ENCODE measurements at places on chromosomes 1 and 21.
A peak's percentile ranks its signal among the peaks of the same experiment; 100 is the strongest.

GRCh38 chr1:117076648-117077047 is 16.5 kb downstream of the TTF2 start:
- DNase-seq: no peak

- no peak for DNase-seq
These were observed 63.6 kb upstream of the ZC3H12A start for GRCh38 chr1:37410815-37411214.

- no peak for DNase-seq
These were observed 332.8 kb downstream of the KCTD3 start for GRCh38 chr1:215899901-215900300.

DNA sequence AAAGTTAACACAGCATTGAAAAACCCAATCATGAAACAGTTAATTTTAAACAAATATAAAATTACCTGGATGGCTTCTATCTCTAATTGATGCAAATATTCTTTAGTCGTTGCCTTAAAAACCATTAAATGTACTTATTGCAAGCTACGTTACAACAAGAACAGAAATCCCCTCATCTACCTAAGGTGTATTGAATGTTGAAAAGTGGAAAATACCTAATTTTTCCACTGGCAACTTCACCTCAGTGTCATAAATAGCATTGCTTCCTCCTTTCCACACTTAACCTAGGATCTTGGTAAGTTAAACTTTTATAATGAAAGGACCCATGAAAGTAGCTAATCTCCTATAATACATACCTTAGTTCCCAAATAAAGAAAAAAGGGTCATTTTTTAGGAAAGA is 5.4 kb downstream of the GADD45A start:
- no peak for DNase-seq

DNA sequence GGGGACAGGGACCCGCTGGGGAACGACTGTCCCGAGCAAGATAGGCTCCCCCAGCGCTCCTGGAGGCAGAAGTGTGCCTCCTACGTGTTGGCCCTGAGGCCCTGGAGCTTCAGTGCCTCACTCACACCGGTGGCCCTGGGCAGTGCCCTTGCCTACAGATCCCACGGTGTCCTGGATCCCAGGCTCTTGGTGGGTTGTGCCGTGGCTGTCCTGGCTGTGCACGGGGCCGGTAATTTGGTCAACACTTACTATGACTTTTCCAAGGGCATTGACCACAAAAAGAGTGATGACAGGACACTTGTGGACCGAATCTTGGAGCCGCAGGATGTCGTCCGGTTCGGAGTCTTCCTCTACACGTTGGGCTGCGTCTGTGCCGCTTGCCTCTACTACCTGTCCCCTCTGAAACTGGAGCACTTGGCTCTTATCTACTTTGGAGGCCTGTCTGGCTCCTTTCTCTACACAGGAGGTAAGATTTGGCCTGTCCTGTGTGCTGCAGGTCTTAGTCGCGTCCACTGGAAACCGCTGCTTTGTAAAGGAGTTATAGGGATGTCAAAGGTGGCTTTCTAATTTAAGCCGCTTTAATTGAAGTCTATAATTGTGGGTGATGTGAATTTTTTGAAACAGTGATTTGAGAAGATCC is 717 bp downstream of the UBIAD1 start:
- no peak for DNase-seq

GRCh38 chr1:187383366-187383765 is 554.6 kb downstream of the PLA2G4A start:
- DNase-seq: no peak

- peak; percentile 38 for DNase-seq
These were observed 20.6 kb upstream of the SH3D21 start for GRCh38 chr1:36285443-36286101.

DNA sequence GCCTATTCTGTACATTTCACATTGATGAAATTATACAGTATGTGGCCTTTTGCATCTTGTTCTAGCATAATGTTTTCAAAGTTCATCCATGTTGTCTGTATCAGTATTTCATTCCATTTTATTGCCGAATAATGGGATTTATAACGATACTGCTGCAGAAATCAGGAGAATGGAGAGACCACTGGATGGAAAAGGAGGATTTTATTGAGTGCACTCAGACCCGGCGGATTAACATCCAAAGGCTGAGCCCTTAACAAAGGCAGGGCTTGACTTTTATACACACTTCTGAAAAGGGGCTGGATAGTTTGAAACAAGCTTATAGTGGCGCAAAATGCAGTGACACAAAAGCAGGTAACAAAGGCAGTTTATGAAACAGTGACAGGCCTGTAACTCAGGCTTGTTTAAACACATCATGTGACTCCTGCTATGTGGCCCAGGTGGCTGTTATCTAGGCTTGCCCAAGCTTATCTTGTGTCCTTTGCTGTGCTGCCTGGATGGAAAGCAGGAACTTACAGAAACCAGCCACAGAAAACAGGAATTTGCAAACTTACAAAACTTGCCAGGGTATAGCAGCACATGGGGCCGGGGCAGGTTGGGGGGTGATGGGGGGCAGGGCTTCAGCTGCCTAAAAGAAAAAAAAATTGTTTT is 32.8 kb upstream of the KCNJ15 start:
- DNase-seq: no peak

GRCh38 chr1:71252900-71253299 is 172.1 kb upstream of the ZRANB2 start:
- DNase-seq: no peak

DNA sequence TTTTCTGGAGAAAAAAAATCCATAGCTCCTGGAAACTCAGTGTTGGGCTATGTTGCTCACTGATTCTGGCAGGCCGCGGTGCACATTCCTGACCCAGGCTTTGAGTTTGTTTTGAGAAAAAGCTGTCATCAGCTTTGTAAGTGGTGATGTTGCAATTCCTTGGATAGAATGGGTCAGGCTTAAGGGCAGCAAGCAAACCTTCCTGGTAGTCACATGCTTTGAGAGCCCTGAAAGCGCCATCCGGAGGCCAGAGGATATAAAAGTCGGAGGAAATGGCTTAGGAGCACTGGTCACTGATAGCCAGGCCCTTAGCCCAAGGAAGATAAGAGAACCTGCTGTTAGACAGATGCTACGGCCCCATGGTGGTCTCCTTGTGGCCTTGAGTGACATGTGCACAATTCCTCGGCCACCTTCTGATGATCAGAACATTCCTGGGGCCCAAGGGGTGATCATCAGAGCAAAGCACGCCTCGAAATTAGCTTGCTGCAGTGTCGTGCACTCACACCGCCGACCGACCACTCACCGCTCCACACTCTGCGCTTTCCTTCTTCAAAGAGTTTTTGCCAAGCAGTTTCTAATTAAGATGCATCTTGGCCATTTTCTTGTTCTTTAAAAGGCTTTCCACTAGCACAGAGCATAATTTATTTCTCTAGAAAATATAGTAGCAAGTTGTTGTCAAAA is 78.6 kb downstream of the MAN1C1 start:
- DNase-seq: no peak

DNA sequence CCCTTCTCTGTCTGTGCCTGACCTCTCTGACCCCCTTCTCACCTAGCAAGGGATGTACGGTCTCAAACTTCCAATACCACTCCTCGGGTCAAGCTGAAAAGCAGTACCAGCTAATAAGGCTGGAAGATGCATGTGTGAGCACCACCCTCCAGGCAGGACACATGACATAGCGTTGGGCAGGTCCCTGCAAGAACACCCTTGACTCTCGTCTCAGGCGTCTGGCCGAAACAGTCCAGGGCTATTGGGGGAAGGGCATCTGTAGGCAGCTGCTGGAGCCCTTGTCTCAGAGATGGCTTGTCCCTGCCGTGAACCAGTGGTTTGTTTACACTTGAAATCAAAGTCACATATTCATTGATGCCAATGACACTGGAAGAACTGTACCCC is 56.5 kb downstream of the CD46 start:
- no peak for DNase-seq

DNA sequence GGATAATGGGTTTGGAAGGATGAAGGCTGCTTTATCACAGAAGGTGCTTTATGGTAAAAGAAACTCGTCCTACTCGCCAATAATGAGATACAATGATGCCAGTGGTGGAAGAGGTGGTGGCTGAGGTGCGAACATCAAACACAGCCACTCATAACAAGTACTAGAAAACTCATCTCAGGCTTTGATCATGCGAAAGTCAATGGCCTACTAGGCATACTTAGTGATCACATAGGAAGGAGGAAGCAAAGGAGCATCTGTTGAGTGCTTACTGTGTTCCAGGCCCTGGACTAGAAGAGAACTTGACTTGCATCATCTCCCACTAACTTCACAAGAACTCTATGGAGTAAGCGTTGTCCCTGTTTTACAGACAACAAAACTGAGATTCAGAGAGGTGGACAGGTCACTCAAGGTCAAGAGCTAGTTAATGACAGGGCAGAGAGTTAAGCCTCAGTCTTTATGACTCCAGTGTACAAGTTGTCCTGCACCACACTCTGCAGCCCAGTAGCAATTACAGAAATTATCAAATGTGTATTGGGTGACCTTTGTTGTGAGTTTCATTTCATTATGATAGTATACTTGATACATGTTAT is 33.6 kb downstream of the RUNX1 start:
- no peak for DNase-seq

- DNase-seq: no peak
These were observed 1334.5 kb upstream of the ADGRL4 start for GRCh38 chr1:80341021-80341420.

- DNase-seq: no peak
These were observed 3.5 kb downstream of the SH3BGRL3 start for GRCh38 chr1:26283279-26283853.

GRCh38 chr1:215636258-215636965 is 69.3 kb downstream of the KCTD3 start:
- no peak for DNase-seq

GRCh38 chr1:244678697-244679096 is 25.8 kb downstream of the DESI2 start:
- no peak for DNase-seq

DNA sequence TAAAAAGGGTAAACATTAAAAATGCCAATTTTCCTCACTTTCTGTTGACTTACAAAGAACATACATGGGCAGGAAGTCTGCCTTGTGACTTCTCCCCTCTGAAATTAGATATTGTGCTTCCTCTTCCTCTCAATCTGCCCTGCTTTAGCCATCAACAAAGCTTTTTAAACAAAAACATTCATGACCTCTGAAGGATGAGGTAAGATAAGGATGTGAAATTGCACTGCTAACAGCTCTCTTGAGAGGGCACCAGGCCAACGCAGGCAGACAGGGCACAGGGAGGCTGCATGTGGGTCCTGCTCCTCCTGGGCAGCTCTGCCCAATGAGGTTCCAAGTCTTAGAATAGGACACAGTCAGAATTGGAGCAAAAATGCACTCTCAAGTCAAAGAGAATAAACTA is 62.1 kb downstream of the DEGS1 start:
- no peak for DNase-seq

GRCh38 chr1:173867141-173867752 is 542 bp downstream of the GAS5 start:
- peak; percentile 8 for DNase-seq

DNA sequence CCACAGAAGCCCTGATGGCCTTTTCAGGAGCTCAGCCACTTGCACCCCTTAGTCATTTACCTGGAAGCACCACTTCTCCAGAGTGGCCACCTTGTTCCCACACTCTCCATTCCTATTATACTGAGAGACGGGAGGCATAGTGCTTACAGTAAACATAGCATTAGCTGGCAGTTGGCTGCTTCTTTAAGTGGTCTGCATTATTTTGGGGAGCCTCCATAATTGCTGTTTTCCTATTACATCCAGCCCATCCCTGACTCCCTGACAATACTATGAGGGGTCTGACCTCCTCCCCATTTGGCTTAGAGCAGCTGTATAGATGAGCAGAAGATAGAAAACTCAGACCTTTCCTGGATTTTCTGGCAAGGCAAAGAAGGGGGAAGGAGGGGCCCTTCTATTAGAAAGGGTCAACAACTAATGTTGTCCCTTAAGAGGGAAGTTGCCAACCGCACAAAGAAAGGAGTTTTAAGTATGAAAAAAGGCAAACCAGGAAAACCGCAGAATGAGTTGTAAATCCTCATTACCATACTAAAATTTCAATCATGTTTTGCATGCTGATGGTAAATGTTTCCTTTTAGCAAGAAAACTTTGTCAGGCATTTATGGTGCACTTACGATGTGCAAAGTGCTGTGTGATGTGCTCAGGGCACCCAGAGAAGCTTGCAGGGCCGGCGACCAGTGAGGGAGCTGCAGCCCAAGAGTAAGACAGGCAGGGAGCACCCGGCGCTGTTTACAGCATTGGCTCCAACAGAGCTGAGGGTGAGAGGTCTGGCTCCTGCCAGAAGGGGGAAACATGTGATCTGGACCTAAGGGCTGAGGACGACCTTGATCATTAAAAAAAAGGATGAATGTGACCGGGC is 167.3 kb downstream of the ZZZ3 start:
- no peak for DNase-seq

- no peak for DNase-seq
These were observed 8.2 kb upstream of the C1orf141 start for GRCh38 chr1:67142931-67143330.

All from T-helper 22 cell (primary cell).